Heart left ventricle (tissue), 16 donors: ENCODE measurements at places on chromosomes 5 and 9.

DNA sequence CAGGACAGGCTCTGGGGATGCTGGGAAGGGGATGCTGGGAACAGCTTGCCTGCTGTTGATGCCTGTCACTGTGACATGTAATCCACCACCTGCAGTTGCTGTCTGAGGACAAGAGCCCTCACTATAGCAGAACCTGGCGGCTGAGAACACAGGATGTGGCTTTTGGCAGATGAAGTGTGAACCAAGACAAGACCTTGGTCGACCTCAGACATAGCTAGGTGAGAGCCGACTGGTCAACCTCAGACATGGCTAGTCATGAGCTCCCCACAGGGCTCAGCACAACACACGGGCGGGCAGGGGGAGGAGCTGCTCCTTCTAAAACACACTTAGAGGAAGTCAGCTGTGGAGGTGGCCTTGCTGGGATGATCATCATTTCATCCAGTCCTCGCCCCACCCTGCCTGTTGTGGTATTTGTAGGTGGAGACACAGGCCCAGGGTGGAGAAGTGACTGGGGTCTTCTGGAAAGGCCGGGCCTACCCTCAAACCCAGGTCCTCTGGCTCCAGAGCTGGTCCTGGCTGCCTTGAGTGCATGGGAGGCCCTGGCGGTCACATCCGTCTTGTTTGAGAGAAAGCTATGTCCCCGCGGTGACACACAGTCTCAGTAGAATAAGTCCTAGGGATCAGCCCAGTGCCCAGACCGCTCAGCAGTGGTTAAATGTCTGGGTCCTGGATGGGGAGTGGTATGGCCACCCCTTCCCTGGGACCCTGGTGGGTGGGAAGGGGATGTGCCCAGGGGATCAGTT is 6.1 kb downstream of the SUSD3 start:
- DNase-seq = no peak

DNA sequence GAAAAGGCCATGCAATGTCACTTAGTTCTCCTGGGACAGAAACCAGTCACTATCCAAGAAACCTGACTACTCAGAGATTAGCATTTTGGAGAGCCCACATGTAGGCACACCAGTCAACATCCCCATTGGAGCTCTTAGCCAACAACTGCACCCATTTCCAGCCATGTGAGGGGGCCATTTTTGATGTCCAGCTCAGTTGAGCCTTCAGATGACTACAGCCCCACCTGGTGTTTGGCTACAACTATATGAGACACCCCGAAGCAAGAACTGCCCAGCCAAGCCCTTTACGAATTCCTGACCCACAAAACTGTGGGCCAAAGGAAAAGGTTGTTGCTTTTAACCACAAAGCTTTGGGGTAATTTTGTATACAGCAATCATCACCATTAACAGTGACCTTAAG is 300.1 kb downstream of the ASTN2 start:
- no peak for DNase-seq

GRCh38 chr5:36635721-36636390 is 29.4 kb downstream of the SLC1A3 start:
- DNase-seq = no peak

DNA sequence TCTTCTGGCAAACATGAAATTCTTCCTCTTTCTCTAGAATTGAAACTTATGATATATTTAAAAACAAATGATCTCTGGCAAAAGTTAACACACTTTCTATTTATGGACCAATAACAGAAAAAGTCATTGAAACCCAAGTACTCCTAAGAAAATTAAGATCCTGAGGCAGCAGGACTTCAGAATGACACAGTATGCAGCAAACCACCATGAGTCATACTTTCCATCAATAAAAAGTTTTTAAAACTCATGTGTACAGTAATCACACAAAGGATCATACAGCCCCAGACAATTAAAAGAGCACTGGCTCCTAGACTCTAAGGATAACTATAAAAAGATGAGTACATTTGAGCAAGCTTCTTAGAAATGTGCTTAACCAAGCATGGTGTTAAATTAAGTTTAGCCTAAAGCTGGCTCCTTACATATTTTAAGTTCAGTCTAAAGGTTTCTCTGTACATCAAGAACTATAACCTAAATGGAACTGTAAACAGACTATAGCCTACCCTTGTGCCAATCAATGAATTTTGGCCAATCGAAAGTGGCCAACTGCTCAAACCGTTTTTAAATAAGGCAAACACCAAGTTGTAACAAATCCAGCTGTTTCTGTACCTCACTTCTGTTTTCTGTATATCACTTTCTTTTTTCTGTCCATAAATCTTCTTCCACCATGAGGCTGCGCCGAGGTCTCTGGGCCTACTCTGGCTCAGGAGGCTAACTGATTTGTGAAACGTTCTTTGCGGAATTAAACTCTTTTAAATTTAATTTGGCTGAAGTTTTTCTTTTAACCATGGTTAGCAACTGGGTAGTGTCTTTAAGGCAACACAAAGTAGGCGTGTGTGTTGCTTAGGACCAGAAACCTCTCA is 232.1 kb upstream of the PIK3R1 start:
- DNase-seq = no peak

- no peak for DNase-seq
Measured at GRCh38 chr9:5793812-5794211, 39.1 kb downstream of the ERMP1 start.

DNA sequence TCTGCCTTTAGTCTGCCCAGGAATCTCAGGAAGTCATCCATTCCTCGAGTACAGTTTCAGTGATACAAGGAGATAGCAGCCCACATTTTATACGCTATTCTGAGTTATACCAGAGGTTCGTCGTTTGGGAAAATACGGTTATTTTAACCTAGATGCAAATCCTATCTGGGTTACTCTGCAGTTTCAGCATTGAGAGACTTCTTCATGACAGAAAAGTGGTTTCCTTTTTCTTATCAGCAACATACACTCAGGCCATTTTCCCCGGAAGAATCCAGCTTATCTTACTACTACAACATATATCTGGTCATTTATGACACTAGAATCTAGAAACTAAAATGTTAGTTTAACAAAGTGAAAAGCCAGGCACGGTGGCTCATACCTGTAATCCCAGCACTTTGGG is 83.4 kb upstream of the IQGAP2 start:
- DNase-seq = no peak

- peak; percentile 89 for DNase-seq
Measured at GRCh38 chr9:124222918-124223720, 34.6 kb upstream of the NEK6 start.

GRCh38 chr9:136492978-136493522 is 10.2 kb upstream of the SEC16A start:
- DNase-seq = no peak
